Stimulated activated CD8-positive, alpha-beta memory T cell treated with anti-CD3 and anti-CD28 coated beads, Interleukin-15, amount 100 ng/mL, for 48 hours (primary cell): ENCODE measurements at places on chromosomes 16 and 17.
A peak's percentile ranks its signal among the peaks of the same experiment; 100 is the strongest.

GRCh38 chr17:81471818-81472456, 40.7 kb downstream of the ACTG1 start:
- peak; percentile 21 for DNase-seq

- no peak for DNase-seq
Measured at GRCh38 chr16:60123392-60124023, 1389.4 kb upstream of the GOT2 start.

GRCh38 chr17:69434164-69434579, 19.7 kb downstream of the MAP2K6 start:
- DNase-seq: no peak

- DNase-seq: no peak
Measured at GRCh38 chr17:35695613-35696012, 35.8 kb upstream of the RASL10B start.

GRCh38 chr17:81635431-81635830, 1.5 kb downstream of the NPLOC4 start:
- DNase-seq: no peak

GRCh38 chr17:63932721-63933120, 590 bp upstream of the CD79B start:
- DNase-seq: no peak

GRCh38 chr17:44279666-44280391, 11.9 kb upstream of the SLC4A1 start:
- peak; percentile 20 for DNase-seq

DNA sequence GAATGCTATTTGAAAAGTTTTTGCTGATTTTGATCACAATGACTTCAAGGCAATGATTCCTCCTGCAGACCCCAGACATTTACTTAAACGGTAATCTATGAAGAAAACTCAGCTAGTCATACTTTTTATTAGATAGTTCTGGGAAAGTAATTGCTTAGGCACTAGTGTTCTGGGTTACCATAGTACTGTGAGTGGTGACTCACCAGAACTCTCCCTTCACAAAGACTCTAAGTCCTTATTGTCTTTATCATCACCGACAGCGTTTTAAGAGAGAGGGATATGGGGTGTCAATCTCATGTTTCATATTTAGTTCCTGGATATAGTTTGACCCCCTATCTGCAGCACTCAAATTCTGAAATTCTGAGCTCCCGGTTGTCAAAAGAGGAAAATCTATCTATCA, 43.0 kb upstream of the CDH8 start:
- DNase-seq: no peak

DNA sequence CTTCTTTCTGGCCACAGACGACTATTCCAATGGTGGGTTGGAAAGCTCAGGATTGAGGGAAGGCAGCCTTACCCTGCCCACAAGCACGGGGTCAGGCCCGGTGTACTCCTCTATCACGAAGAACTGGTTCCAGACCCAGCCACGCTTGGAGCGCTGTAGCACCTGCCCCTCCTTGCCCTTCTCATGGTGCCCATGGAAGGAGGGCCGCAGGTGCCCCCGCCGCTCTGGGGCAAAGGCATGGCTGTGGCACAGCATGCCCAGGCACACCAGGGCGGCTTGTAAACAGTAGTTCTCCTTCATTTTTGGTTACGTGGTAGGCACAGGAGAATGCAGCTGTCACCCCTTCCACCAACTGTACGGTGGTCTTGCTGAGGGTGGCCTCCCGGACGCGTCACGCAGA, 117.3 kb downstream of the CDH11 start:
- DNase-seq: no peak

- DNase-seq: no peak
Measured at GRCh38 chr17:71438631-71439146, 682.1 kb upstream of the SOX9 start.

GRCh38 chr16:29126057-29126494, 141.2 kb downstream of the LAT start:
- no peak for DNase-seq

DNA sequence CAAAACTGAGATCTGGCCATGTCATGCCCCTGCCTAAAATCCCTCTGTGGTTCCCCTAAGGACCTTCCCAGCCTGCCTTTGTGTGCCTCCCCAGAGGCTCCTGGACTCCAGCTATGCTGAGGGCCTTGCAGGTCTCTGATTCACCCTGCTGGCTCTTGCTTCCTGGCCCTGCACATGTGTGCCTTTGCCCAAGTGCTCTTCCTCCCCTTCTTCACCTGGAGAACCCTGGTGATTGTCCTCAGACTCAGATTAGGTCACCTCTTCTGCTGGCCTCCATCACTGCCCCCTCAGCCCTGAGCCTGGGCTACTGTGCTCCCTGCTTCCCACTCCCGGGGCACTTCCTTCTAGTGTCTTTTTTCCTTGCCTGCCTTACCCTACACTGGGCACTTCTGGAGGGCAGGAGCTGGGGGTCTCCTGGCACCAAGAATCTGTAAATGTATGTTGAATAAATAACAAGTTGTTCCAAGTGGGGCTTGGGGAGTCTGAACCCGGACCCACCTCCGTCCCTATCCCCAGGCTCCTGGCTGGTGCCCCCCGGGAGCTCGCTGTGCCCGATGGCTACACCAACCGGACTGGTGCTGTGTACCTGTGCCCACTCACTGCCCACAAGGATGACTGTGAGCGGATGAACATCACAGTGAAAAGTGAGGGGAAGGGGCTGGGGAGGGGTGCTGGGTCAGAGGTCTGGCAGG, 7.8 kb downstream of the ITGA3 start:
- no peak for DNase-seq

- DNase-seq: no peak
Measured at GRCh38 chr17:41588126-41588810, 1.6 kb upstream of the KRT14 start.

DNA sequence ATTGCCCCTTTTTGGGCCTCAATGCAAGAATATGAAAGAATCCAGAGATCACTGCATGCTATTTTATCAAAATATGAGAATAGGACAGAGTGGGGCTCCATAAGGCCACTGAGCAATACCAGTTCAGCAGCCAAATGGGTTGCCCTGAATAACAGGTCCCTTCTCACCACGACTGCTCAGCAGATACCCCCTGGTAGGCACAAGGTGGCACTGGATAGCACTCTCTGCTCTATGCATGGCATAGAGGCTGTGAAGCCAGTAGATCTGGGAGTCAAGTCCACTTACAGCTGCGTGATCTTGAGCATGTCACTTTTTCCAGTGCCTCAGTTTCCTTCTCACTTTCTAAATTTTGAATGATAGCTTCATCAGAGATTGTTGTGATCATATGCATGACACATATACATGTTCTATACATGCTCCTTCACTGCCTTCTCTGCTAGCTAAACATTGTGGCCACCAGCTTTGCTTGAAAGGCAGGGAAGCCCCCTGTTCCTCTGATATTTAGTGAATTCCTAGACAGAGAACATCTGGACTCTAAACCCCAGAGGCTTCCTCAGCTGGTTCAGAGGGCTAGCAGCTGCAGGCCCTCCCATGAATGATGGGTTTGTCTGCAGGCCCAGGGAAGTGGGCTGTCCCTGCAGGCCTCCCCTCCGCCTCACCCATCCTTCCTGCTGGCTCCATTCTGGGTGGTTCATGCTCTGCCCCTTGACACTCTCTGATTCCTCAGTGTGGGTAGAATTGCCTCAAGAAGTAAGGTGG, 84.9 kb upstream of the ASIC2 start:
- DNase-seq: no peak

- DNase-seq: no peak
Measured at GRCh38 chr17:55961386-55961785, 191.9 kb upstream of the ANKFN1 start.

DNA sequence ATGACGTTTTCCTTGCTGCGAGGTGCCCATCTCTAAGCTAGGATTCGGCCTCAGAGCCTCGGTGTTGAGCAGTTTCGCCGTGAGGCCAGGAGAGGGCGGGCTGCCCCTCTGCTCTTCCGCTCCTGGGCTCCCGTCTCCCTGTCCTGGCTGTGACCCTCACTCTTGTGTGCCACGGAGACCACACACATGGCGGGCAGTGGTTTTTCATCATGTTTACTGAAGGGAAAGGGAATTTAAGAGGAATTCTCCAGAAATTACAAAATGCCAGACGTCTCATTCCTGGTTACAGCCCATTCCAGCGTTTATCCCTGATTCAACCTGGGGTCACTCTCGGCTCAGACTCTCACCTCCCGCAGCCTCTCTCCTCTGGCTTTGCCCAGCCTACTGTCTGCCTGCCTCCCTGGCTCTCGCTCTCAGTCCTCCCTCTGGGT, 96.8 kb upstream of the ELAC2 start:
- DNase-seq: no peak

DNA sequence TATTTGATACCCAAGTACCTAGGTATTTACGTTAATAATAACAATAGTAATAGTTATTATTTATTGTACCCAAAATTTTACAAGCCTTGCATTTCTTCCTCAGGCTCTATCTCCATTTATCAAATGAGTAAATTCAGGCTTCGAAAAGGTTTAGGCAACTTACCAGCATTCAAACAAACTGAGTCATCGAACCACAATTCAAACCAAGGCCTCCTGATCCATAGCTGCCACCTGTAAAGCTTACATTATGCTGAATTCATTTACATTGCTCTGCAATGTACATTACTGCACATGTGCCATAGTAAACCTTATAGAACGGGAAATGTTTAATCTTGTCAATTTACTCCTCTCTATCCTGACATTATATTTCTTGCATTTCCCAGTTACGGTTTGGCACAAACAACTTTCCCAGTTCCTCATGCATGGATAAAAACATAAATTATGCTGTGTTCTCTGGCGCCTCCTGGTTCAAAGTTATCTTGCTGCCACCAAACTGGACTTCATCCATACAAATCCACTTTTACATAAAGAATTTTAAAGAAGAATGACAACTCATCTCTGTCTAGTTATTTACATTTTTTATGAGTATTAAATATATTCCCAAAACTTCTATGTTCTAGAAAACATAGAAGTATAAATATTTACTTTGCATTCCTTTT, 360.6 kb upstream of the SOX9 start:
- DNase-seq: no peak

DNA sequence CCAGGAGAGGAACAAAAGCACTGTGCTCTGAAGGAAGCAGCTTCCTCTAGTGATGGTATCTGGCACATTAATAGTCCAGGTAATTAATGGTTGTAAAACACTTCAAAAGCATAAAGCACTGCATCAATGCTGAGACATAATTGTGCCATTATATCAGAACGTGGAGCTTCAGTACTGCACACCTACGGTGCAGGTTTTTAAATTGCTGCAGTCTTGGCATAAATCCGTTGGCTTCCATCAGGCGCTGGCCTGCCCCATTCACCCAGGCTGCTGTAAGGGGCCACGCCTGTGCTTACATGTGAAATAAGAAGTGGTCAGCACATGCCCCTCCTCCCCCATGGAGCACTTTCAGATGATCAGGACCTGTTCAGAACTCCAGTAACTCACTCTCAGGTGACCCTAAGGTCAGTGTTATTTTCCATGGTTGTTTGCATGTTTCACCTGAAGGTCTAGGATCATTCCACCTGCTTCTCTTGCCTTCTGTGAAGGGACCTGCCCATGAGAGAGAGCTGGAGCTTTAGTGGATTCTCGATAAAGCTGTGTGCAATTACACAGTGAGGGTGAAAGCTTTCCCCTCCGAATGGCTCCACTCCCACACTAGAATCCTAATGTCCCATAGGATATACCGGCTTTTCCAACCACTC, 345.3 kb downstream of the CA10 start:
- DNase-seq: no peak

DNA sequence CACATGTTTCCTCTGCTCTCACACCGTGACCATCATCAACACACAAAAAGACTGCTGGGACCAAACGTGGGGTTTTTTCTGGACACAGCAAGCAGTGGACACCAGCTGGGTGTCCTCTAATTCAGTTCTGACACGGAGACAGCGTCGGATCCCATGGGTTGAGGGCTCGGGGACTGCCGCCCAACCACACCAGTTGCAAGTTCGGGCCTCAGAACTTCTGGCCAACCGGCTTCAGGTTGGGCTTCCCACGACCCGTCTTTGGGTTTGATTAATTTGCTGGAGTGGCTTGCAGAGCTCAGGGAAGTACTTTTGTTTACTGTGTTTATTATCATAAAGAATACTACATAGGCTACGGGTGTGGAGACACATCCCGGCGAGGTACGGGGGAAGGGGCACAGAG, 97.8 kb downstream of the BANP start:
- no peak for DNase-seq

DNA sequence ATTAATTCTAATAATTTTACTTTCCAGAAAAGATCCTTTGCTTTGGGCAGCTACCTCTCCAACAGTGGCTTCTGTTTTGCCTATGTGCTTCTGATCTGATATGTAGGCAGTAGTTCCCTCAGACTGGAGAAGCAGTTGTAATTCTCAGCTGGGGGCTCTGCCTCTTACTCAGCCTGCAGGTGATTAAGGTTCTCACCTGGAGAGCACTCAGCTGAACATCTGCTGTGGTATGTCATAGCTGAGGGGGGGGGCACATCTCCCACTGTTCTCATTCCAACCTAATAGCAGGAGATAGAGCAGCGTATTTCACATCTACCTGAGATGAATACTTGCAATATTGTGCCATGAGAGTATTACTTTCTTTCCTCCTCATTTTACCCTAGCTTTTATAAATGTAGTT, 511.9 kb upstream of the CDH8 start:
- DNase-seq: no peak

DNA sequence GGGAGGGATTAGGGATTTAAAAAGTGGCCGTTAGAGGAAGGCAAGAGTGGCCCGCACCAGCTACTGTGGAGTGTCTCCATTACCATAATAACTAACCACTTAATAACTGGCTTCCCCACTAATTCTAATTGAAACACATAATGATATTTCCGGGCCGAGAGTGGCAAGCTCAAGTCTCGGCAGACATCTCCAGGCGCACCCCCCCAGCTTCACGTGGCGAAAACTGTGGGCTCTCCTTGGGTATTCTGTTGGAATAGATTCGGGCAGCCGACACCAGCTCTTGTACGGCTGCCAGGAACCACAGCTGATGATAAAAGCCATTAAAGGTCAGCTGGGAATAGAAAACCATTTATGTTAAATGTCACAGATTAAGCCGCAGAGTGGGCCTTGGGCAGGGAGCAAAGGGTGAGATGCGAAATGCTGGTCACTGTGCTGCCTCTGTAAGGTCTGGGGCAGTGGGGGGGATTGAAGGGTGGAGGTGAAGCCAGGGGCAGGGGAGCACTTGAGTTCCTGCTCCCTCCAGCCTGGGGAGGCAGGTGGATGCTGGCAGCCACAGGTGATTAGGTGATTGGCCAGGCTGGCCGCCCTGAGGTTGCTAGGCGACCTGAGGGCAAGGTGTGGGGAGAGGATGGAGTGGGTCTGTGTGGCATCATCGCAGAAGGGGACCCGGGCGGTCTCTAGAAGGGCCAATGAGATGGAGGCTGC, 115.6 kb upstream of the SDK2 start:
- no peak for DNase-seq
